Fibroblast of upper back skin (primary cell): ENCODE measurements at places on chromosomes 12 and 14.
A peak's percentile ranks its signal among the peaks of the same experiment; 100 is the strongest.

GRCh38 chr14:75002392-75003249 is at the start of gene EIF2B2:
Gene EIF2B2, plus strand, starts transcription at chr14:75002921. Its CDS starts 70 bp downstream, at chr14:75002991.
- DNase-seq, result peak; percentile 97

DNA sequence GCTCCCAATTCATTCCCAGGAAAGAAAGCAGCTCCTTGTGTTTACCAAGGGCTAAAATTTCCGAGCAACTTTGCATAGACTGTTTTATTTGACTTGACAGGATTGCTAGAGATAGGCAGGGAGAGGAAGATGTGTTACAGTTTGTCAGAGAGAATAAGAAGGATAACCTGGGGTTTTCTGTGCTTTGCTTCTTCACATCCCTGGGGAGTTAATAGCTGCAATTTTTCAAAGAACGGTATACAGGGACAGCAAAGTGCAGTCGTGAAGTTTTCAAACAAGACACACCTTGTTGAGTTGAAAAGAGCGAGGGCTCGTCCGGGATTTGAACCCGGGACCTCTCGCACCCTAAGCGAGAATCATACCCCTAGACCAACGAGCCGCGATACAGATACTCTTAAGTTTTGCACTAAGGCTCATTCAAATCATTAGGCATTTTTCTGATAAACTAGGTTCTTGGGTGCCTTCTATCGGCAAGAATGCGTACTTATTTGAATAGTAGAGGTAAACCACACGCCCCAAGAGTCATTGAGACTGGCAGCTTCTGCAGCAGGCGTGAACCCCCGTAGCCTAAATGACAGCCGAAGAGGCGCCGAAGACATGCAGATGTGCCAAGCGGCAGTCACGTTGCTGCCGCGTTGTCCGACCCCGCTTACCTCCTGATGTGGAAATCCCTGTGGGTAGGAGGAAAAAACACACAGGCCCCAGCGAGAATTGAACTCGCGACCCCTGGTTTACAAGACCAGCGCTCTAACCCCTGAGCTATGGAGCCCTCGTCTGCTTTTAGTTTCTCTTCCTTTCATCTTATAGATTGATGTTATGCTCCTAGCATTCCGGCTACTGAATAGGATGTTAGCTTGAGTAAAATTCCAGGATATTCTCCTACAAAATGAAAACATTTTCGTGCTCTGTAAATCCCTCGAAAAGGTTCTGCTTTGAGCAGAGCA is 22.2 kb upstream of the RNASE12 start:
- peak; percentile 99 for DNase-seq

GRCh38 chr12:54398995-54399793 is 14.7 kb upstream of the ZNF385A start:
- DNase-seq, result peak; percentile 85

- no peak for DNase-seq
Observed at GRCh38 chr12:49533331-49533730, 5.5 kb upstream of the KCNH3 start.

- DNase-seq, result no peak
Observed at GRCh38 chr14:40074169-40074568, 641.9 kb upstream of the FBXO33 start.

DNA sequence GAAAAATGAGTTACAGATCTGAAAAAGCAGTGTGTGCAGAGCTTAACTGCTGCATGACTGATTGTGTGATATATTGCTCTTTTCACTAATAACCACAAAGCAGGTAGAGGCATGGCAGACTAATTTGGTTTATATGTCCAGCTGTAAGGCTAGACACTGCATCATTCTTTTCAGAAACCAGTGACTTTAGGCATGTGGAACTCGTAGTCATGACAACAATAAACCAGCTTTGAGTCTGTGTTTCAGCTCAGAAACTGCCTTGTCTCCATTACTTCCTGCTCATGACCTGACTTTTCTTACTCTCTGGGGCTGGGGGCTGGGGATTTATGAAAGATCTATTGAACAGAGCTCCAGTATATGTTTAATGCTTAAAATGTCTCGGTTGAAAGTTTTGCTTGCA is 146.8 kb upstream of the LRIG3 start:
- DNase-seq, result peak; percentile 93
